ENCODE measurements at places on chromosomes 3 and 15.

- no peak for DNase-seq
These were observed 512.9 kb downstream of the PYDC2 start for GRCh38 chr3:191973820-191974219.

DNA sequence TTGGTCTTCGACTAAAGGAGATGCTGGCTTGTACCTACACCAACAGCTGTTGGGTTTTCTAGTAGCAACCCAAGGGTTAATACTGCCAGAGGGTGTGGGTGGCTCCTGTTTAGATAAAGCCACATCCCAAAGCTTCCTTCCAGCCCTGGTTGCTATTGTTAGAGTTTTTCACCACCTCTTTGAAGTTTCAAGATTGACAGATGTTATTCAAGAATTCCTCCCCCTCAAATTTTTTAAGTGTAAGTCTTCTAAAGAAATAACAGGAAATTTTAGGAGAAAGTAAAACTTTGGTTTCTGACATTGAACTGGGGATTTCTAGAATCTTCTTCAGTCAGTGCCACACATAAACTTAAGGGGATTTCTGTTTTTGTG lies 60.9 kb downstream of the TGFBR2 start:
- no peak for DNase-seq

DNA sequence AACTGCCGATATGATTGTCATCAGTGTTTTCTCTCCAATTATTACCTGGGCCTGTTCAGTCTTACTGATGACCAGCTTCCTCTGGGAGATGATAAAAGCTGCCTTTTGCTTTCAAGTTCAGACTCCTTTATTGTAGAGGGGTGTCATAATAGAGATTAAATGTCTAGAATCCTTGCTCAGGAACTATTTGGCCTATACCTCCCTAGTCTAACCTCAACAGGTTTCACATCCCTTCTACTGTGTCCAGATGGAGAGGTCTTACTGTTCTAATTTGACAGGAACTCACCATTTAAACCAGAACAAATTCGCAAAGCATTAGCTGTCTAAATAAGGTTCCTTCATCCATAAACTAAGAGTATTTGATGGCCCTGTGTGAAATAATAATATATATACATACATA lies 88.0 kb downstream of the BCHE start:
- DNase-seq = no peak

DNA sequence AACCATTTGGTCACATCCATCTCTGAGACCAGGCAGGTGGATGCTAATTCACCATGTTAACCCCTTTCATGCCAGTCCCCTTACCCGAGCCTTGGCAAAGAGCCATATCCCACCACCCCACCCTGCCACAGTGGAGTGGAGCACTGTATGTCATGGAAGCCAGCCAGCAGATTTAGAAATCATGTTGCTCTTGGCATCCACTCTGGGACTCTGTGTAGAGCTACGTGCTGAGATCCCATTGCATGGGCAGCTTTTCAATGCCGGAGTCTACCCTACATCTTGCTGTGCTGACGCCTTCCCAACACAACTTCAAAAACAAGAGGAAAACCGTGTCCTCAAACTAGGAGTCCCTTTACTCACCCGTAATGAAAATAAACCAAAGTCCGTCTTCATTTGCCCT lies 131.0 kb downstream of the NTRK3 start:
- DNase-seq = no peak

- no peak for DNase-seq
These were observed 49.6 kb upstream of the DLG1 start for GRCh38 chr3:197348014-197348413.

DNA sequence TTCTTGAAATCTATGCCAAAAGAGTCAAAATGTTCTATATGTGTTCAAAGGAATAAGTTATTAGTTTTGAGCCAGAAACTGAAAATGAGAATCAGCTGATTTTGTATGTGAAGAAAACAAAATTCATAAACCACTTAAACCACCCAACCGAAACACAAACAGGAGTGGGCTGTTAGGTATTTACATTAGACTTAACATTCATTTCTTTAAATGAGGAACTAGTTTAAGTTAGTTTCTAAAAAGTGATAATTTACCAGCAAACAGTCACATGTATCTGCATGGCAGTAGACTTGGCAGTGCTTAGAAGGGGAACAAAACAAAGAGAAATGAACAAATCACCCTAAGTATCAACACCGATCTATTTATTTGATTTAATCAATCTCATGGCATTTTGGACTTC lies 128.0 kb downstream of the GMNC start:
- DNase-seq = no peak

DNA sequence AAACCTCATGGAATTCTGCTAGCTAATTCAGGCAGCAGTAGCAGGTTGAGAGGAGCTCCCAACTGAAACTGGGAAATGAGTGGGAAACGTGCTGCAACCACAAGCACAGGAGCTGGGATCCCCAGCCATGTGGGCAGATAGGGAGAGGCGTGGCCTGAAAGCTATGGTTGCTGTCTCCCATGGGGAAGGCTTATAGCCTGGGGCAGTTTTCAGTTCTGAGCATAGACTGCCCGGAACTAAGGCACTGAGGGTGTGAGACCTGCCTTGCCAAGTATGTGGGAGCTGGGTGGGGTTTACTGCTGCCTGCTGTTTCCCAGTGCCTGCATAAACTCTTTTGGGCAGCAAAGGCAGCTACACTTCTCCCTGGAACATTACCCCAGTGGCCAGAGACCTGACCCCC lies 229.5 kb downstream of the TUSC7 start:
- peak; percentile 90 for DNase-seq

DNA sequence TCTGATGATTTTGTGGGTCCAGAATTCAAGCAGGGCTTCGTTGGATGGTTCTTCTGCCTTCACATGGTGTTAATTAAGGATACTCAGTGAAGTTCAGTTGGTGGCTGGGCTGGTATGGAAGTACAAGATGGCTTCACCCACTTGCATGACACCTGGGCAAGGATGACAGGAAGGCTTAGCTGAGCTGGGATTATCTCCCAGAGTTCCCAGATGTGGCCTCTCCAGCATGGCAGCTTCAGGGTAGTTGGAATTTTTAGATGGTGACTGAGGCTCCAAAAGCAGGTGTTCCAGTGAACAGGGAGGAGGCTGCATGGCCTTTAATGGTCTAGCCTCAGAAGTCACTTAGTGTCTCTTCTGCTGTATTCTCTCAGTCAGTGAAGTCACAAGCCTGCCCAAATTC lies 135.5 kb downstream of the THRB start:
- no peak for DNase-seq
